Hair follicular keratinocyte (primary cell): ENCODE measurements at places on chromosomes 2 and 18. TPM values are rescaled to one million over a fixed set of nuclear protein-coding genes. Genes with fewer than 3 reads are reported as not detected.

The CDH2 gene
- 0.08 TPM in 1 of 2 replicates, not detected in the other for total RNA-seq

The UGT1A5 gene
- total RNA-seq = not detected in 2 replicates

The STAT4 gene
- 1.0 and 4.5 TPM in 2 replicates for total RNA-seq

The C2orf72 gene
- not detected in 2 replicates for total RNA-seq

The LRP2 gene
- not detected in 2 replicates for total RNA-seq

The HOXD10 gene
- not detected in 2 replicates for total RNA-seq

The SERPINB3 gene
- 9.4 and 14.8 TPM in 2 replicates for total RNA-seq

The RBM43 gene
- 0.99 and 1.4 TPM in 2 replicates for total RNA-seq
